ENCODE measurements at places on chromosomes 13 and 19. TPM values are rescaled to one million over a fixed set of nuclear protein-coding genes. Genes with fewer than 3 reads are reported as not detected.

GRCh38 chr19:6421075-6422014, 3.3 kb downstream of the KHSRP start:
- no peak for DNase-seq

DNA sequence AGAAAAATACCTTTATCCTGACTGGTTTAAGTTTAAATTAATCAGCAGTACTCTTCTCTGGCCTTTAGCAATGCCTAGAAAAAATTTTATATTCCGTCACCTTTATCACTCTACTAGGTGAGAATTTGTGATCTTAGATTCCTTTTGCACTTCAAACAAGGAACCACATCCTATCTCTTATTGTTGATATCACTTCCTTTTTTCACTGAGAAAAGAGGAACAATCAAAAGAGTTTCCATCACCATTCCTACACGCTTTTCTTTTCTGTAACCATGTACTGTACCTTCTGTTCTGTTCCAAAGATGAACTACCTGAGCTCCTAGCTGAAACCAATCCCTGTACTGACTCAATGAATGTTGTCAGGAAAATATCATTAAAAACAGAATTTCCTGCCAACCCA, 1379.0 kb upstream of the MIR17HG start:
- DNase-seq = no peak

- DNase-seq = no peak
These were observed 3.9 kb upstream of the PCDH17 start for GRCh38 chr13:57627663-57628062.

GRCh38 chr13:22562116-22562515, 618.7 kb upstream of the SGCG start:
- no peak for DNase-seq

GRCh38 chr13:94709001-94709834, 3.1 kb downstream of the SOX21 start:
- no peak for DNase-seq

The SSC5D gene
- total RNA-seq = 1.5 TPM

GRCh38 chr13:98279473-98280175, 102.6 kb upstream of the RNF113B start:
- no peak for DNase-seq

The PALM gene
- 52.1 TPM for total RNA-seq

The RELB gene
- 2.9 TPM for total RNA-seq

The CYP2A7 gene
- not detected for total RNA-seq

- DNase-seq = no peak
These were observed 269.3 kb downstream of the UQCRFS1 start for GRCh38 chr19:28943651-28944050.

The ATP4B gene
- total RNA-seq = not detected

DNA sequence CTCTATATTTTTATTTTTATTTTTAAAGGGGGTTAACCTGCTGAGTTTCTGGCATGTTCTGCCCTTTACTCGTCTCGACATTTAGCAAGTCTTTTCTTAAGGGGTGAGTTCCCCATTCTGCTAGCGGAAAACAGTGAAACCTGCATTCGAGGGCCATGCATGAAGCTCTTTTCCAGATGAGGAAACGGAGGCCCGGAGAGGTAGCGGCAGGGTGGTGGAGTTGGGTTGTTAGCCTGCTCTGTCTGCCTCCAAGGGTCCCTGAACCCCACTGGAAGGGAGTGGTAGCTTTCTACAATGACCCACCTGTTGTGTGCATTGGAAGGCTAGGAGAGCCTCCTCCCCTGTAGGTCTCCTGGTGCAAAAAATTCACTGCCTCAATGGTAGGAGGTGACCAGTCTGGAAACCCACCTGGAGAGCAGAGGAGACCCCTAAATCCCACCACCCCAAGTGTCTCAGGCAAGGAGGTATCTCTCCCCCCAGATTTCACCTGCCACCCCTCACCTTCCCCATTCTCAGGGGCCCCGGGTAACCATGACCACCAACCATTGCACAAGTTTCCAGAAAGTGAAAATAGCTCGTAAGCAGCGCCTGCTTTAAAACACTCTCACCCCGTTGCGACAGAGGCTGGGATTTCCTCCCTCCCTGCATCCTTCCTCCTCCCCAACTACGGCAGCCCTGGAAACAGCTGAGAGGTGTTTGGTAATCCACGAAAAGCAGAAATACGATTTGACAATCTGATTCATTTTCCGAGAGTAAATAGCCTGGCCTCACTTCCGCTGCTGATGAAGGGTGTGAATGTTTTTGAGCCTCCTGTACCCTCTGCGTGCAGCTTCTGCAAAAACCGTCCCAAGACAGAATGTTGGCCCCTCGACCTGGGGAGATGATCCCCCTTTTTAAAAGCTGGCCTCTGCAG, 3.5 kb downstream of the KLF2 start:
- no peak for DNase-seq

- DNase-seq = no peak
These were observed 8.2 kb upstream of the SBK3 start for GRCh38 chr19:55553217-55554182.

DNA sequence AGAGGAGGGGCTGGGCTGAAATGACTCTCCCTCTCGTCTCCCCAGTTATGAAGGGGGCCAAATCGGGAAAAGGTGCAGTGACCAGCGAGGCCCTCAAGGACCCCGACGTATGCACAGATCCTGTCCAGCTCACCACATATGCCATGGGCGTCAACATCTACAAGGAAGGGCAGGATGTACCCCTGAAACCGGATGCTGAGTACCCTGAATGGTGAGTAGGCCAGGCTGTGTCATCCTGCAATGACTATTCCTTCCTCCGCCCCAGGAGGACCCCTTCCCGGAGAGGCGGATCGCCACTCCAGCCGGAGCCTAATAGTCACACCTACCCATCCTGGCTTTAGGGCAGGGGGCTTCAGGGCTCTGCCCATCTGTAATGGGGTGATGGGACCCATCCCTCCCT, 2.6 kb downstream of the MRPL54 start:
- no peak for DNase-seq

DNA sequence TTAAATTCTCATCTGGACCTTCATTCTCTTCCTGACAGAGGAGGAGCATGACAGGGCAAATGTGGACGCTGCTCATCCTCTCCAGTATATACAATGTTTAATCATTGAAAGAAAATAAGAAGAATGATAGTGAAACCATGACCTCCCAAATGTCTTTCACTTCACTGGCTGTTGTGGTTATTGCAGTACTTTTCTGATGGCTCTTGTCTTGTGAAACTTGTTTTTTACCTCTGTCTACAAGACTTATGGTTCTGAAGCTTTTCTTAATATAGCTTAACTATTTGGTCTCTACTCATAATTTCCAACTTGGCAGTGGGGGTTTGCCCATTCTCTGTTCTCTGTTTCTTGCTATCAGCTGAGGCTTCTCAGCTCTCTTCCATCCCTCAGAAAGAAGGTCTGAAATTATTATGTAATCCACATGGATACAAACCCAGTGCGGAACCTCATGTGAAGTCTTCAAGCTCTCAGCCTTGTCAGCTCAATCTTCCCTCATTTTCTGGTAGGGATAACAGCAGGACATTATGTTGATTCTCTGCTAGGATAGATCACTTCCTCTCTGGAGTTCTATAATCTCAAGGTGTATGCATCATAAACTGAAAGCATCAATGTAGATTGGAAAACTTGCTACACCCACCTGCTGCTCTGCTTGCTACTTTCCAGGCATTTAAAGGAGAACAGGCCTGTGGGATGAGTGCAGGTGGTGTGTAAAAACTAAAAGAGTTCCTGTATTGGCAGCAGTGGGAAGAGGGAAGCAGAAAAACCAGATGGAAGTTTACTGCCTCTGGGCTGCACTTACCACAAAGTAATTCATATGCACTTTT, 250.3 kb upstream of the HTR2A start:
- no peak for DNase-seq

The BEST2 gene
- total RNA-seq = not detected

The EHD2 gene
- total RNA-seq = 0.30 TPM

The ZNF582 gene
- 4.2 TPM for total RNA-seq

GRCh38 chr19:34241513-34242337, 12.6 kb upstream of the GARRE1 start:
- DNase-seq = peak; percentile 20

The LHB gene
- total RNA-seq = not detected

DNA sequence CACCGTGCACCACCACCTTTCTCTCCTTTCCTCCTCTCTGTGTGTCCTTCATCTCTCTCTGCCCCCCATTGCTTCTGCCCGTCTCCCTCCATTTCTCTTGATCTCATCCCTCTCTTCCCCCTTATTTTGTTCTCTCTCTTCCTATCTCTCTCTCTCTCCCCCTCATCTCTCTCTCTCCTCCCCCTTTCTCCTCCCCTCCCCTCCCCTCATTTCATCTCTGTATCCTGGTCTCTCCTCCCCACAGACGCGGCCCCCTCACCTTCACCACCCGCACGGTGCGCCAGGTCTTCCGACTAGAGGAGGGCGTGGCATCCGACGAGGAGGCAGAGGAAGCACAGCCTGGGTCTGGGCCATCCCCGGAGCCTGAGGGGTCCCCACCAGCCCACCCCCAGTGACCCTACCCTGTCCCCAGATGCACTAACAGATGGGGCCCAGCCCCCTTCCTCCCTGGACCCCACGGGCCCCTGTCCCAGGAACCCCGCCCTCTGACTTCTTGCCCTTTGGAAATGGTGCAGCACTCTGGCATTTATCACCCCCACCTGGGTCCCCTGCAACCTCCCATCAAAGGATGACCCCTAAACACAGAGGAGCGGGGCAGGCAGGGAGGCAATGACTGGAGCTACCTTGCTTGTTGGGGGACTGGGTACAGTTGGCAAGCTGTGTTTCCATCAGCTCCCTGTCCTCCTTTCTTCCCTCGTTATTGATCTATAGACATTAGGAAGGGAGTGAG, 19.6 kb downstream of the KCNC3 start:
- no peak for DNase-seq

DNA sequence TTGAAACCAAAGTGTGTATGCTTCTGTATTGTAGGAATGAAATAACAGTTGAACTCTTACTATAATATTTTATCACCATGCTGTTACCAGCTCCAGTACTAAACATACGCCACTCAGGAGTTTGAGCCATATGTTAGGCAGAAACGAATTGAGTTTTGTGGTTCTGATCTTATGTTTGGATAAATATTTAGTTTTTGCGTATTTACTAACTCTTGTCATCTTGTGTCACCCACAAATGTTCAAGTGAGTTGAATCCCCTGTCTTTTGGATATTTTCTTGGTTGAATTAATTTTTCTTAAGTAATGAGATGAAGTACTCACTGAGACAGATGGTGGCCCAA, 1.5 kb downstream of the FNDC3A start:
- no peak for DNase-seq

DNA sequence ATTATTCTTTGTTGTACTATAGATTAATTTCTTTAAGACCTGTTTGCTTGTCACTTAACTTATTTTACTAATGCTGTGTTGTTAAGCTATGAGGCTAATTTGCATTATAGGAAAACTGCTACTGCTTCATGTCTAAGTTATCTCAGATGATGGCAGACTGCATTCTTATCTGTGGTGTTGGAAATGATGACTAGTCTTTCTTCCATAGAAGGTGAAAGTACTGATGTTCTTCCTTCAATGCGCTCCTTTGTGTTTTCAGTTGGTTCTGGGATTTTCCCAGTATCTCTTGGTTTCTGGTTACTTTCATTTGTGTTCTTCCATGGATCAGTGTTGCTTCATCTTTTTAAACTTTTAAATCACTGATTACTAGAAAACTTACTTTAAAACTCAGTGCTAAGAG, 46.9 kb downstream of the TPP2 start:
- DNase-seq = no peak

The VSTM1 gene
- total RNA-seq = not detected

The SMG9 gene
- 87.6 TPM for total RNA-seq

- no peak for DNase-seq
These were observed 50.0 kb upstream of the WDFY2 start for GRCh38 chr13:51534041-51534817.

GRCh38 chr19:46298479-46299003, 1.7 kb downstream of the HIF3A start:
- no peak for DNase-seq

GRCh38 chr19:17951990-17952976, 14.6 kb upstream of the KCNN1 start:
- no peak for DNase-seq

The SCN1B gene
- 1.9 TPM for total RNA-seq

GRCh38 chr13:113554333-113554700, 30.2 kb upstream of the TFDP1 start:
- no peak for DNase-seq

- DNase-seq = no peak
These were observed 8.9 kb downstream of the PINLYP start for GRCh38 chr19:43584484-43584883.

The SYT3 gene
- 1.4 TPM for total RNA-seq

DNA sequence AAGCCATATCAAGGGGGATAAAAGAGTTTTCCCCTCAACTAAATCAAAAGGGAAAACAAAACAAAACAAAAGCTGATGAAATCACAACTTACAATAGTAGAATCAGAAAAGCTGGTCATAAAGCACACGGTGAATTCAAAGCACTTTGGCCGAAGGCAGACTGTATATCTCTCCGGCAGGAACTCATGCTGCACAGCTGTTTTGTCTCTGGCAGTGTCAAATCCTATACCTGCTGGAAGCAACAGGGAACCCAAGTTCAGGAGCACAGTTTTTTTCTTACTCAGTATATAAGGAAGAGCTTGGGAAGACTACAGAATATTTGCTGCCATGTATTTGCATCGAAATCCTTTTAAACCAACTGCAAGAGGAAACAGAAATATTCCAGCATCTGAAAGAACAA, 213.7 kb downstream of the RFC3 start:
- no peak for DNase-seq

DNA sequence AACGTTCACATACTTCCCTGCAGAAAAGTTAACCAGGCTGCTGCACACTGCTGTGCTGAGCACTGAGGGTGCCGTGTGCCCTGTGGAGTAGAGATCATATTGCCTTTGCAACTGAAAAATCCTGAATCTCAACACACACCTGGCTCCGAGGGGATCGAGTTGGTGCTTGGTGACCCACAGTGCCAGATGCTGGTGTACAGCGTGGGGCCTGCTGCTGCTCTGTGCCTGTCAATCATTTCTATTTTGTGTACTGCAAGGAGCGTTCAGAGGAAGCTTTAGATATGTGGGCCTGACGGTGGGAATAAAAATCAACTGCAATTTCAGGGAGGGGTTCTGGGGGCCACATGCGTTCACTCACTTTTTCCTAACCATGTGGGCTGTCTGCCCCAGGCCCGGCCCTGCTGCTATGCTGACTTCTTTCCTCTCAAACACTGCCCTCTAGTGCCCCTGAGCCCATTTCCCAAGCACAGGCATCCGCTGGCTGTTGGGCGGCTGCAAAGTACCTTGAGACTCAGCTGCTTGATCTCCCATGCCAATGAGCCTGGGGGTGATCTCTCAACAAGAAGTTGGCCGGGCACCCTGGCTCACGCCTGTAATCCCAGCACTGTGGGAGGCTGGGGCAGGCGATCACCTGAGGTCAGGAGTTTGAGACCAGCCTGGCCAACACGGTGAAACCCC, 9.7 kb upstream of the LENG8 start:
- DNase-seq = peak; percentile 59

The PRR22 gene
- 6.7 TPM for total RNA-seq

Measured in neural crest cell (in vitro differentiated cells).